HL-60 (cell line): ENCODE measurements at places on chromosomes 3 and 15.
A peak's percentile ranks its signal among the peaks of the same experiment; 100 is the strongest.

GRCh38 chr3:76954412-76954811 lies 85.5 kb upstream of the ROBO2 start:
- no peak for DNase-seq

- no peak for DNase-seq
These were observed 17.0 kb upstream of the SENP7 start for GRCh38 chr3:101529816-101530685.

DNA sequence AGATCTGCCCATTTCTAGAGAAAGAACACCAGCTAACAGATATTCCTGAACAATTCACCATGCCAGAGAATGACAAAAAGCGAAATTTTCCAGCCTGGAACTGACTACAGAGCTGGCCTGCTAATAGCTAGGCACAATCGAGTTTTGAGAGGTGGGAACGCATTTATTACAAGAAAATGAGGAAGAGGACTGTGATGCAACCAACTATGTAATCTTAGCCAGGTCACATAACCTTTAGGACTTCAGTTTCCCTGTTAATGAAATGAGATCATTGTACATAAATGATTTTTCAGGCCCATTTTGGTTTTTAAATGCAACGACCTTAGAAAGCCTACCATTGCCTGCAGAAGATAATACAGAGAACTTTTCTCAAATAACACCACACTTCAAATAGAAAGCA lies 72.1 kb upstream of the SETMAR start:
- no peak for DNase-seq

GRCh38 chr15:47484059-47484458 lies 233.2 kb upstream of the SEMA6D start:
- peak; percentile 36 for DNase-seq

DNA sequence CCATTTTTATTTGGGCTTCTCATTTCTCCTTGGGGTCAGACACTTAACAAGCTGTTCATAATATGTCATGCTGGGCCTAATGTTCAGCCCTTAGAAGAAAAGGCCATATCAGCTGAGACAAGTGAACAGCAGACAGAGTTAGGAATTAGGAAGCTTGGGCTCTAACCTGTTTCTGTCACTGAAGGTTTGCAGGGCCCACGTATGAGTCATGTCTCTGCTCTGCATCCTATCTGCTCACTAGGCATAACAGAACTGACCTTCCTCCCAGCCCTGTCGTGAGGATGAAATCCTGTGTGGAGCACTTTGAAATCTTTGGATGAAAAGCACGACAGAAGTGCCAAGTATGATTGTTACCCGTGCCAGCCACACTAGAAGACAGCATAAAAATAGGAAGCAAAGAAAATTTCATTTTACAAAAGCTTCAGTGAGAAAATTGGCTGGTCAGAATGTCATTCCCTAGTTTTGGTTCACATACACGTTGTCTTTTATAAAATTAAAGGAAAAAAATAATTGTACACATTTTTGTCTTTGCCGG lies 26.5 kb upstream of the CD47 start:
- DNase-seq, result no peak

DNA sequence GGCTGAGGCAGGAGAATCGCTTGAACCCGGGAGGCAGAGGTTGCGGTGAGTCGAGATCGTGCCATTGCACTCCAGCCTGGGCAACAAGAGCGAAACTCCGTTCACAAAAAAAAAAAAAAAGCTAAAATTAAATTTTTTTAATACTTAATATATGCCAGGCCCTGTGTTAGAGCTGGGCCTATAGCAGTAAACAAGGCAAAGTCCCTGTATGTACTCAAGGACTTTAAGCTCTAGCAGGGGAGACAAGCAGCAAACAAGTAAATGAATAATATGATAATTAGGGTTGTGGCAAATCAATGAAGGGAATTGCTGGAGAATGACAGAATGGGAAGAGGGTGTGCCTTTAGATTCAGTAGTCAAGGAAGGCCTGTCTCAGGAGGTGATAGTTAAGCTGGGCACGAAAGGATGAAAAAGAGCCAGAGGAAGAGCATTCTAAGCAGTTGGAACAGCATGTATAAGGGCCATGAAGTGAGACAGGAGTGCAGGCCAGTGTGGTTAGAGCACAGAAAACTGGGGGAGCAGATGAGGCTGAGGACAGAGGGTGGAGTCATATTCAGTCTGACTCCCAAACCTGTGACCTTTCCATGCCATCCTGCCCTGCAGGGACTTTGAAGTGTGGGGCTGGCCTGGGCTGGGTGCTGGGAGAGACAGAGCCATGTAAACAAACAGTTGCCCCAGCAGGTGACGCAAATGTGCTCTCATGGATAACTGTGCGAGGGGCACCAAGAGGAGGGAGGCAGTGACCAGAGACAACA lies 6.6 kb upstream of the RAF1 start:
- DNase-seq, result no peak

GRCh38 chr3:37689645-37690356 lies 171.9 kb upstream of the CTDSPL start:
- no peak for DNase-seq

DNA sequence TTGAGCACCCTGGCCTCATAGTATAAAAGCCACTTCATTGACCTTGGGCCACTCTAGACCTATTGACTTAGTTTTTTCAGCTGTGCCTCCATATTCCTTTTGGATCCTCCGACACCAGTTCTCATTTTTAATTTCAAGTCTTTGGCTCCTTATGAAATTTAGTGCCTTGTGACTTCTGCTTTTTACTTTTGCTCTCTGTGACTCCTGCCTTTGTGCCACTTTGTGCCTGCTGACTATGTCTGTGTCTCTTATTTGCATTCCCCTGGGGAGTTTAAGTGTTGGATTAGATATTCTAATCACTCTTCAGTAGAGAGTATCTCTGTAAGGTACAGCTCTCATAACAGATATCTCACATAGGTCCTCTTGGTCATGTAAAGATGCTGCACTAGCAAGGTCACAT lies 39.6 kb upstream of the GPR149 start:
- DNase-seq, result no peak

DNA sequence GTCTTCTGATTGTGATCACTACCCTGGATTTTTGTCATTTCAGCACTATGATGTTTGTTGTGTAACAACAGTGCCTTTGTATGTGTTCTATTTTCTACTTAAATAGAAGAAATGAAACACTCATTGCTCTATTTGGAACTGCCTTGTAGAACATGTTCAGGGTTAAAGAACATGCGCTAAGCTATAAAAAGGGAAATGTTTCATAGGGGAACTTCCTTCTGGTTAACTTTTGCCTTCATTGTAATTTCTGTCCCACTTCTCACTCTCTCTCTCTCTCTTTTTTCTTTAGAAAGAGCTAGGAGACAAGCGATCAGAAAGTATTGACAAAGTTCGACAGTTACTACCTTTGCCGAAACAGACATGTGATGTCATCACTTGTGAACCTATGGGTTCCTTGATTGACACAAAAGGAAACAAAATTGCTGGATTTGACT lies at the start of gene P2RY12:
Gene P2RY12, minus strand, starts transcription at position 13 of the 434 bp plus-strand sequence. CDS start 45,908 bp downstream, outside the sequence.
- DNase-seq, result no peak

DNA sequence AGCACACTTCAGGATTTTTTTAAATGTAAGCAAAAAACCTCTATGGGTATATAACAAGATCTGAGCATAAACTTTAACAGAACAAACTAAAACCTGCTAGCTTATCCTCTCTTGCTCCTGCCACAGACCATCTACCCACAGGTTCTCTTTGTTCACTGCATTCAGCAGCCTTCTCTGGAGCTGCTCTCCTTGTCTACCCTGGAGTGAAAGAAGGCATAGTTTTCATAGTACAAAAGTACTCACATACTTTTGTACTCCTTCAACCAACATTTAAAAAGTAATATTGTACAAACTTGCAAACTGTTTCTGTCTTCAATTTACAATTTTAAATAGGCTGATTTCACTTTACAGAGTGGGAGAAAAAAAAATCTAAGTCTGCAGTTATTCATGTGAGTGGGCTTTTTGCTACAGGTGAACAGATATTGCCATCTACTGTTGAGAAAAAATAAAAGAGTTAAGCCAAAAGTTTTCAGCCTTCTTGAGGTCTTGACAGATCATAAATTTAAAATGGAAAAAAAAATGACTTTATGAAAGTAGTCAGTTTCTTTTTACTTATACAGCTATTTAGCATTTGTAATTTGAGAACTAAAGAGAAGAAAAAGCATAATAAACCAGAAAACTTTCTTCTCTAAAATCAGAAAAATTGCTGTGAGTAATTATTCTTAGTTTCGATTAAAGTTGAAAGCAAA lies 20.4 kb downstream of the TERC start:
- DNase-seq, result no peak

DNA sequence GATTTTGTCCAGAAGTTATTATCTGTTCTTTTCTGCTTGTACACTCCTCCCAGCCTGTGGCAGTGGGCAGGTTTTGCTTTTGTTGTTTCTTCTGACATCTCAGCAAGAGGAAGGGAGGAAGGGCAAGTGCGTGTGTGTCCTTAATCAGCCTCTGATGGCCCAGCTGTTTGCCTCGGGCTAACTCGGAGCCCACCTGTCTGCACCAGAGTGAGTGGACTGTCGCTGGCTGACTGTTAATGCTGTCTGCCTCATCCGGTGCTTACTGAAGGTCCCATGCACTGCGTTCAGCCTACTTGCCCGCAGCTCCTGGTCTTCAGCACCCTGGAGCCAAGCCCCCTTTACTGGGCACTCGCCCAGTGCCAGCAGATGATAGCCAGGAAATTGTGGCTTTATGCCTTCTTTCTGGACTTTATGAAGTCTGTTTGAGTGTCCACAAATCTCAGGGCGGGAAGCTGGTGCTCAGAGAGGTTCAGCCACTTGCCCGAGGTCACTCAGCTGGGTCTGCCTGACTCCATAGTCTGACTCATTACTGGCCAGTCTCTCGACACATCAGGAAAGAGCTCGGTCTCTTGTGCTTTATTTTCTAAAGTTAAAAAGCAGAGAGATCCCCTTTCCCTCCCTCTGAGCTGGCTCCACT lies 89.5 kb downstream of the CHRNA7 start:
- no peak for DNase-seq

- DNase-seq, result no peak
These were observed 63.5 kb upstream of the SLC6A1 start for GRCh38 chr3:10928961-10929471.

DNA sequence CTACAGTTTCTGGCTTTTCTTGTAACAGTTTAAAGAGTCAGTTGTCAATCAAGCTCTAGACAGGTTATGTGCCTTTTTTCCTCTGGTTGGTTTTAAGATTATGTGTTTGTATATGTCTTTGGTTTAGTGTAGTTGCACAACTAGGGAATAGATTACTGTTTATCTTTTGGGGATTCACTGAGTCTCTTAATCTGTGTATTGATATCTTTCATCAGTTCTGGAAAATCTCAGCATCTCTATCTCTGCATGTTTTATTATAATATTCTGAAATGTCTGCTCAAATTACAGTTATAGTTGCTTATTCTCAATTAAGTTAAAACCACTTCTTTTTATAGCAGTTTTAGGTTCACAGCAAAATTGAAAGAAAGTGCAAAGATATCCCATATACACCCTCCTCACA lies 14.3 kb downstream of the DUT start:
- DNase-seq, result no peak

DNA sequence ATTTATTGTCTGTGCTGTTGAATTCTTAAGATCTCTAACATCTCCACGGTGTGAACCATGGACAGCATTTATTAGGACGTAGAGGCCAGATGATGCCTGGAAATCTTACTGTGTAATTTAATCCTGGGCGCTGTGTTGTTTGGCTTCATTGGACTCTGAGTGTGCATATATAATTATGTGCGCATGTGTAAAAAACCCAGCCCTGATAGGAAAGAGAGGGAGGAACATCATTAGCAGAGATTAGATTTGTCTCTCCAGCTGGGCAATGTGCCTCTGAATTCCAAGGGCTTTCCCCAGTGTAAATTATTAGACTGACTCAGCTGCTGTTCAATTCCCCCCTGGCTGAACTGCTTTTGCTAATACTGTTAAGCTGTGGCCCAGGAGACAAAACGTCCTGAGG lies 39.6 kb downstream of the MAP3K13 start:
- DNase-seq, result no peak

DNA sequence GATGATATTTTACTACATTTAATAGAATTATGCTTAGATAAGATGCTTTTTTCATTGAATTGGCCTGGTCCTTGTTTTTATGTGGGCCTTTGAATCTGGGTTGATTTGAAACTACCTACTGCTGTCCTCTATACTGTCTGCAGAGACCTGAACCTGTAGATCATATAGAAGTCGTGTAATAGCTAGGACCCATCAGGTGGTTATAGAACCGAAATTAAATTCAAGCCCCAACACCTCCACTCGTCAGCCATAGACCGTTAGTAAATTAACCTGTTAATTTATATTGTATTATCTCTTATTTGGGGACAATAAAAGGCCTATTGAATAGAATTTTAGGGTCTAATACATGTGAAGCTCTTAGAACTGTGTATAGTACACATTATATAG lies 108.4 kb downstream of the MBNL1 start:
- no peak for DNase-seq

DNA sequence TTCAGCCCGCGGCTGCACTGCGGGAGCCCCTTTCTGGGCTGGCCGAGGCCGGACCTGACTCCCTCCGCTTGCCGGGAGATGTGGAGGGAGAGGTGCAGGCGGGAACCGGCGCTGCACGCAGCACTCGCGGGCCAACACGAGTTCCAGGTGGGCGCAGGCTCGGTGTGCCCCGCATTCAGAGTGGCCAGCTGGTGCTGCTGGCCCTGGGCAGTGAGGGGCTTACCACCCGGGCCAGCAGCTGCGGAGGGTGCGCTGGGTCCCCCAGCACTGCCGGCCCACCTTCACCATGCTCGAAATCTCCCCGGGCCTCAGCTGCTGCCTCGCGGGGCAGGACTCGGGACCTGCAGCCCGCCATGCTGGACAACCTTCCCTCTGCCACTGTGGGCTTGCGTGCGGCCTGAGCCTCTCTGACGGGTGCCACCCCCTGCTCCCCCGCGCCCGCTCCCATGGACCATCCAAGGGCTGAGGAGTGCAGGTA lies 733.5 kb upstream of the CCDC54 start:
- DNase-seq, result no peak

DNA sequence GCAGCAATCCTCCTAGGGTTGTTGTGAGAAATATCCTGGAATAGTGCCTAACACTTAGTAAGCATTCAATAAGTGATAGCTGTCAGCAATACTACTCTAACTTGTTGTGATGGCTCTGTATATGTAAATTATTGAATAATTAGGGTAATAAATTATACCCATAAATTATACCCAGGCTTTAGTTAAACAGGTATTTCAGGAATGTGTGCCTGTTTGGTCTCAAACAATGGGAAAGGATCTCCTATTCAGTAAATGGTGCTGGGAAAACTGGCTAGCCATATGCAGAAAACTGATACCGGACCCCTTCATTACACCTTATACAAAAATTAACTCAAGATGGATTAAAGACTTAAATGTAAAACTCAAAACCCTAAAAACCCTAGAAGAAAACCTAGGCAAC lies 14.8 kb upstream of the ARNT2 start:
- no peak for DNase-seq

DNA sequence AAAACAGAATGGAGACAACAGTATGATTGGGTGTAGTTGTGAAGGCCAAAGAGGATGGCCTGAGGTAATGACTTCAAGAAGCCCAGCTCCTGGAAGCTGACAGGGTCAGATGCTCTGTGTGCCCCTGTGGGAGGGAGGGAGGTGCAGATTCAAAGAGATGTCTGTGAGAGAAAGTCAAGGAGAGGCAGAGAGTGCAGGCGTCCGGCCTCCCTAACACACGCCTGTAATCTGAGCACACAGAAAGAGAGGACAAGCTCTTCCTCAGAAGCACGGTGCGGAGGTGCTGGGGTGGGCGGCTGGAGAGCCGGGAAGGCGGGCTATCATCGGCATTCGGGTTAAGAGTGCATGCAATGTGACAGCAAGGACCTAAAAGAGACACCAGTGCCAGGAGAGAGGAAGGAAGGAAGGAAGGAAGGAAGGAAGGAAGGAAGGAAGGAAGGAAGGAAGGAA lies 238.2 kb upstream of the HES1 start:
- no peak for DNase-seq
